ENCODE measurements at places on chromosomes 7 and 10. TPM values are rescaled to one million over a fixed set of nuclear protein-coding genes. Genes with fewer than 3 reads are reported as not detected.

The HMX3 gene
- total RNA-seq = 0.19 TPM

The DENND2A gene
- not detected for total RNA-seq

The WAC gene
- total RNA-seq = 126 TPM

The SPDYE9 gene
- not detected for total RNA-seq

The SLC39A12 gene
- not detected for total RNA-seq

The OR13A1 gene
- not detected for total RNA-seq

GRCh38 chr10:98339799-98340198 is 71.8 kb upstream of the LOXL4 start:
- no peak for DNase-seq

GRCh38 chr10:2985729-2986232 is 81.6 kb upstream of the PFKP start:
- DNase-seq = no peak

GRCh38 chr10:46231087-46231486 is 55.7 kb upstream of the ANTXRL start:
- no peak for DNase-seq

GRCh38 chr7:135353832-135354231 is 120.2 kb downstream of the STRA8 start:
- no peak for DNase-seq

DNA sequence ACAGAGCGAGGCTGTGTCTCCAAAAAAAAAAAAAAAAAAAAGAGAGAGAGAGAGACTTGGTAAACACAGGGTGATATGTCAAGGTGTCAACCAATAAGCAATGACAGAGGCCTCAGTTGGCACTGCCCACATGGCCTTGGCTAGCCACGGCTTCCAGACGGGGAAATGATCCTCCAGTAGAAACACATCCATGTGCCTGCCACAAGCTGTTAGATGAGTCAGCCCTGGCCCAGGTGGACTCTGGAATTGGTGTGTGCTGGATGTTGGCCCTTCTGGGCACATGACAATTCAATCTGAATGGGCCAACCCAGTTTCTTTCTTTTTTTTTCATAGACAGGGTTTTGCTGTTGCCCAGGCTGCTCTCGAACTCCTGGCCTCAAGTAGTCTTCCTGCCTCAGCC is 13.7 kb downstream of the RFC2 start:
- DNase-seq = no peak
